ENCODE measurements at places on chromosomes 13 and 19. TPM values are rescaled to one million over a fixed set of nuclear protein-coding genes. Genes with fewer than 3 reads are reported as not detected.

ZNF507 gene
- 9.9 TPM for total RNA-seq

VAV1 gene
- not detected for total RNA-seq

FAM216B gene
- not detected for total RNA-seq

GDF15 gene
- total RNA-seq = 18.0 TPM

LILRA2 gene
- total RNA-seq = not detected

MYO9B gene
- 71.3 TPM for total RNA-seq

F7 gene
- total RNA-seq = not detected

Data from subcutaneous preadipocyte (primary cell).